GM03348 (cell line): ENCODE measurements at places on chromosomes 2 and 18.

GRCh38 chr2:65121-65520 is 18.8 kb upstream of the FAM110C start:
- DNase-seq: no peak

- DNase-seq: no peak
Measured at GRCh38 chr18:23970161-23971096, 44.1 kb upstream of the TTC39C start.

DNA sequence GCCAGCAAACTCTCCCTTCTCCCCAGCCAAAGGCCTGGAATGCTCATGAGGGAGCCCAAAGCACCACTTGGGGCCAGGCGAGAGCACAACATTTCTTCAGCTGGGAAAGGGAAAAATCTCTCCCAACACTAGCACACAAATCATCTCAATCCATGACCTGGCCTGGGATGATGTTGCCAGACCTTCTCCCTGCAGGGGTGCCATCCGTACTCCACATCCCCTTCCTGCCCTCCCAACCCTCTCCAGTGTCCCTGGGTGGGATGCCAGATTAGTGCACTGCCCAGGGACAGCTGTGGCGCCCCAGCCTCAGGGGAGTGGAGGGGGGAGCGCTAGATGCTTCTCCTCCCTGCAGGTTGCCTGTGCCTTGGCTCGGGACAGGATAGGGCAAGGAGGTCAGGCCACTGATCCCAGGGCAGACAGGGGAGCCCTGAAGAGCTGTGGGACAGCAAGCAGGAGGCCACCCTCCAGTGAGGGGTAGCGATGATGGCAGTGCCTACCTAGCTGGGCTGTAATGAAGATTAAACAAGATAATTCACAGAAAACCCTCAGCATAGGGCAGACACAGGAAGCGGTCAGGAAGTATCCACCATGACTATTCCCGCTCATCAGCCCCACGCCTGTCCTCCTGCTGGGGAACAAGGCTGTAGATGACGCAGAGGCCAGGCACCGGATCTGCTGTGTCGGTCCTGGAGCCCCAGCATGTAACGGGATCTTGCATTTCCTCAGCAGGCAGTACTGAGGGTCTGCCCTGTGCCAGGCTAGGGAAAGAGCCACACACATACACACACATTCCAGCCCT is 31.1 kb downstream of the SERTAD2 start:
- no peak for DNase-seq

DNA sequence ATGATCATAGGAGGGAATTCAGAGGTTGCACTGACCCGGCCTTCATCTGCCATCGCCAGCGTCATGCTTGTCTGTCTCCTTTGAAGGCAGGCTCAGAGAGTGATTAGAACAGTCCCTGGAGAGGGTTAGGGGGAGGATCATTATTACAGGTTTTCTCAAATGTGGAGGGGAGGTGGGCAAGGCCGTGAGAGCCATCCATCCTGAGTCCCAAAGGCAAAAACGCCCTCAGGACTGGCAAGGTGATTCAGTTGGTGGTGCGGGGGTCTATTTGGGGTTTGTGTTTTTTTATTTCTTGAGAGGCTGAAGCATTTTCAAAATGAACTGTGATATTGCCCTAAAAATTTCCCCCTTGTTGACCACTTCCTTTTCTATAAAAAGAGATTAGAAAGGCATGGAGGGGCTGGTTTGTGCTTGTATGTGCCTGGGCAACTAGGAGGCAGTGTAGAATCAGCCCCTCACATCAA is 39.3 kb upstream of the GYPC start:
- DNase-seq: no peak

DNA sequence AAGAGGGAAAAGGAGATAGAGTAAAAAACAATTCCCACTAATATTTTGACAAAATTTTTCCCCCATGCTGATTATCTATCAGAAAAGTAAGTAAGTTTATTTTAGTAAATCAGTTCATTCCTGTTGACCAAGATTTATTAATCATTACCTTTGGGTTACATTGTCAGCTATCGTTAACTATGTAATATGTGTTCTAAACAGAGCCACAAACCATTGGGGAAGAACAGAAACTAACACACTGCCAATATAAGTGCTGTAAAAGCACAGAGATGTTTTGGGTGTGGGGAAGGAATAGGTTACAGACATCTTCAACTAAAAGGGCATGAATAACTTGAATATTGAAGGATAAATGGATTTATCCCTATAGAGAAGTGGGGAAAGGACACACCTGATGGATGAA is 42.5 kb upstream of the ACADL start:
- no peak for DNase-seq
